Activated T-helper 1 cell treated with anti-CD3 and anti-CD28 coated beads, Interleukin-12 subunit alpha, Interleukin-12 subunit beta, Interleukin-2, Interleukin-4 antibody, amounts not matched to agents 30 ng/mL and 10 ng/mL and 1 ng/mL, durations not matched to agents 14 hours and 24 hours and 36 hours (primary cell): ENCODE measurements at places on chromosomes 6 and 20. TPM values are rescaled to one million over a fixed set of nuclear protein-coding genes. Genes with fewer than 3 reads are reported as not detected.

CGAS gene
- 47.6 and 51.1 TPM in 2 replicates for total RNA-seq

CST1 gene
- not detected in 2 replicates for total RNA-seq

RSPO4 gene
- not detected in 2 replicates for total RNA-seq

TMEM244 gene
- total RNA-seq = not detected in 2 replicates

CALHM4 gene
- total RNA-seq = not detected in 2 replicates

RBM24 gene
- not detected in 2 replicates for total RNA-seq

RUNX2 gene
- total RNA-seq = 12.7 TPM in 2 replicates

IL20RA gene
- not detected in 2 replicates for total RNA-seq

PBOV1 gene
- total RNA-seq = not detected in 2 replicates

GHRH gene
- not detected in 2 replicates for total RNA-seq

TMEM181 gene
- total RNA-seq = 17.0 and 17.7 TPM in 2 replicates

PXDC1 gene
- 0.12 and 0.57 TPM in 2 replicates for total RNA-seq

POPDC3 gene
- not detected in 2 replicates for total RNA-seq

SLC16A10 gene
- 2.8 and 3.2 TPM in 2 replicates for total RNA-seq

XKR7 gene
- total RNA-seq = not detected in 2 replicates

BFSP1 gene
- total RNA-seq = 0.76 and 0.80 TPM in 2 replicates

PIGU gene
- 24.8 and 25.9 TPM in 2 replicates for total RNA-seq

ID4 gene
- not detected in 2 replicates for total RNA-seq

SOX18 gene
- 1.3 TPM in 2 replicates for total RNA-seq

SNX9 gene
- 53.4 TPM in 2 replicates for total RNA-seq

LRP11 gene
- total RNA-seq = 3.5 and 5.1 TPM in 2 replicates

DEFB112 gene
- not detected in 2 replicates for total RNA-seq

SNRPB gene
- 533 and 548 TPM in 2 replicates for total RNA-seq

KIF25 gene
- total RNA-seq = not detected in 2 replicates

GRM1 gene
- not detected in 2 replicates for total RNA-seq

L3MBTL1 gene
- total RNA-seq = 8.7 and 8.9 TPM in 2 replicates

PPP1R3G gene
- total RNA-seq = not detected in 2 replicates

SLC25A27 gene
- not detected in 2 replicates for total RNA-seq

OPN5 gene
- total RNA-seq = not detected in 2 replicates

GCNT2 gene
- total RNA-seq = 2.0 and 3.0 TPM in 2 replicates

TREML1 gene
- not detected in 2 replicates for total RNA-seq

COL20A1 gene
- total RNA-seq = not detected in 2 replicates

HCK gene
- 0.22 and 0.23 TPM in 2 replicates for total RNA-seq

FHL5 gene
- total RNA-seq = not detected in 2 replicates

CLPSL2 gene
- not detected in 2 replicates for total RNA-seq

STMND1 gene
- total RNA-seq = not detected in 2 replicates

NRN1 gene
- total RNA-seq = 2.8 and 3.0 TPM in 2 replicates

CST7 gene
- total RNA-seq = 127 and 133 TPM in 2 replicates

DLK2 gene
- 1.5 and 2.0 TPM in 2 replicates for total RNA-seq

SLC35D3 gene
- total RNA-seq = not detected in 2 replicates

BPIFB1 gene
- total RNA-seq = not detected in 2 replicates

SIRPB1 gene
- 1.6 and 3.3 TPM in 2 replicates for total RNA-seq

PTGIS gene
- 40.6 and 43.6 TPM in 2 replicates for total RNA-seq

MROH8 gene
- 1.1 and 1.3 TPM in 2 replicates for total RNA-seq

CASS4 gene
- total RNA-seq = 6.7 and 7.8 TPM in 2 replicates

HLA-C gene
- 944 and 984 TPM in 2 replicates for total RNA-seq

COL11A2 gene
- 0.61 and 0.65 TPM in 2 replicates for total RNA-seq

FOXQ1 gene
- total RNA-seq = not detected in 2 replicates

DSTN gene
- total RNA-seq = 58.2 and 58.8 TPM in 2 replicates

AGPAT4 gene
- total RNA-seq = 7.8 and 8.6 TPM in 2 replicates

ANKEF1 gene
- 0.26 and 0.32 TPM in 2 replicates for total RNA-seq

PPP1R11 gene
- total RNA-seq = 69.8 and 71.0 TPM in 2 replicates

TFAP2B gene
- not detected in 2 replicates for total RNA-seq

SLC17A3 gene
- 0.21 and 0.66 TPM in 2 replicates for total RNA-seq
